Activated T-cell treated with anti-CD3 and anti-CD28 coated beads, Interleukin-2, amount 50 U/mL, for 48 hours (primary cell): ENCODE measurements at places on chromosomes 3 and 15.
A peak's percentile ranks its signal among the peaks of the same experiment; 100 is the strongest.

DNA sequence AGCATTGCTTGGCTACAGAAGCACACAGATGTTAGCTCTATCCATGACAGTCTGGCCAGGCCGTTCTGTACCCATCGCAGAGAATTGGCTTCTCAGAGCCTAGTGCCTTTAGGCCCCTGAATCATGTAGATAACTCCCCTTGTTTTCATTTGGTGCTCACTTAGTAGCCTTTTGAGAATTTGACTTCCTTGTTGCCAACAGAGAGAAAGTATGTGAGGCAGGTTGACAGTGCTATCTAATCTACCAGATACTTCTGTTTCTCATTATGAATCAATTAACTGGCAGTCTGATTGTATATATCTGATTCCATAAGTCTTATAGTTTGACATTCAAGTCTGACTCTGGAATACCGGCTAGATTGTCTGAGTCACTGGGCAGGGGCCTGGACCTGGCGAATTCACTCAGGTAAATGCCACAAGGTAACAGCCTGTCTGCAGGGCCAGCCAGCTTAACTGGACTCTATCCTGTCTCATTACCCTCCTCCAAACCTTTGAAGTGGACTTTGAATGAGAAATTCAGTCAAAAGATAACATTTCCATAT lies 160.2 kb downstream of the GHSR start:
- no peak for DNase-seq

DNA sequence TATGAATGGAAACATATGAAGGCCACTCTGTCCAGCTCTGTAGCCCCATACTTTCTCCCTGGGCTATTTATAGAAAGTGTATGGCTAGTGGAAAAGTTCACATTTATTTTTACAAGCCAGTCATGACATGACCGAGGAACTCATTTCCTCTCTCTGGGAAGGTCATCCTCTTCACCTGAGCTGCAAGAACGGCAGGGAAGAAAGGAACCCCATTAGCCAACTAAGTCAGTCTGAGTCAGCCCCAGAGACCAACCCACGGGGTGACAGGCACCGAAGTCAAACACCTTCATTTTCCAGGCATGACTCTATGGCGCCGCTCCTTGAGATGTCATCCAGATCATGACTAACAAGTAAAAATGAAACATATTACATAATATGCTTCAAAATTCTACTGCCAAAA lies 4.8 kb downstream of the PAQR9 start:
- DNase-seq, result peak; percentile 53

DNA sequence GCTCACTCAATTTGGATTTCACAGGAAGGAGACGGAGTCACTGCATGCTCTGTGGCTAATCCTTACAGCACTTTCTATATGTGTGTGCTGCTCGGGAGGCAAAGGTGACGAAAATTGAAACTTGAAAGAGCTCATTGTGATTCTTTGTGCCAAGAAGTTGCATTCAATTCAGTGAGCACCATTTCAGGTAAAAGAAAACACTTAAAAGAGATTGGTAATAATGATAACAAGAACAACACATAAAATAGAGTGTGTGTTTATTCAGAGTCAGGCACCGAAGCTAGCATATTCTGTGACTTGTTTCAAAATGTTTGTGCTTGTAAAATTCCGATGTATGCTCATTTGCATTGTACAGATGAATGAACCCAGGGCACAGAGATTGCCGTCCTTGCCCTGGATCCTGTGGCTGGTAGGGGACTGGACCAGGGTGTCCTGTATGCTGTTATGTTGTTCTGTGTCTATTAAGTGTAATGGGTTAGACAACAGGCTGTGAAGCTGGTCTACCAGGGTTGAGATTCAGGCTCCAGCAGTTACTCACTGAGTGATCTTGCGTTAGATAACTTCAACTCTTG lies 193.3 kb upstream of the PROK2 start:
- DNase-seq, result peak; percentile 59

DNA sequence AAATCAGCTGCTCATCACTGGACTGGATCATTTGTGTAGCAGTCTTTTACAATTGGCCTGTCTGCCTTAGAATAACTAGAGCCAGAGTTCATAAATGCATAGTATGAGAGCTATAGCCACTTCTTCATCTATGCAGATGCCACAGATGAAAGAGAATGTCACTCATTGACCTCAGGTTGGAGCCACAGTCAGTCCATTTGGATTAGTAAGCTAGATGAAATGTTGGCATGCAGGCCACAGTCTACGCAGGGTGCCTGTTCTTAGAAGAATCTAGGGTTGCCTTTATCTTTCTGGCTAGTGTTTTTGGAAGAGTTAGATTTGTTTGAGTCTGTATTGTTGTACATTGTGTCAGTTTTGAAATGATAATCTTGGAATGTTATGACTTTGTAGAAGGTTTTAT lies 25.4 kb upstream of the EDEM1 start:
- no peak for DNase-seq

GRCh38 chr3:42526616-42527367 lies 24.3 kb downstream of the VIPR1 start:
- peak; percentile 68 for DNase-seq
